ENCODE measurements at places on chromosomes 4 and X.
A peak's percentile ranks its signal among the peaks of the same experiment; 100 is the strongest.

GRCh38 chr4:83074086-83074704, 39.2 kb downstream of the COPS4 start:
- DNase-seq, result peak; percentile 36

- peak; percentile 39 for DNase-seq
Measured at GRCh38 chr4:128810331-128810870, 901 bp downstream of the JADE1 start.

- no peak for DNase-seq
Measured at GRCh38 chrX:22534643-22535042, 261.9 kb downstream of the CBLL2 start.

GRCh38 chr4:41458689-41459088, 79.3 kb upstream of the LIMCH1 start:
- DNase-seq, result no peak

- peak; percentile 9 for DNase-seq
Measured at GRCh38 chr4:82223715-82224114, 150.1 kb downstream of the HNRNPD start.

DNA sequence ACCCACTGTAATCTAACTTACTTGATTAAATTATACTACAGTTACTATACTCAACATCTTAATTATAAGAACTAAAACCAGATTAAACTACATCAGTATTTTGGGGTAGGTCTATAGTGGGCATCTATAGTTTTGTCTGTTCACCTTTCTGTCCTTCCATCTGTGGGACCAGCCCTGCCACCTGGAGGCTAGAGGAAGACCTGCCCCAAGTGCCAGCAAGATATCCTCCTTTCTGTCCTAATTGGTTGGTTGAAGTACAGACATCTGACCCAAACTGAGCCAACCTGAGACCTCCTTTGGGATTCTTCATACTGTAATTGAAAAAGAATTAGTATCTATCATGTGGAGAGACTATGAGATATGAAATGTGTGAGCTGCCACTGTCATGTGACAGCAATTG, 172.2 kb upstream of the TLL1 start:
- DNase-seq, result no peak

DNA sequence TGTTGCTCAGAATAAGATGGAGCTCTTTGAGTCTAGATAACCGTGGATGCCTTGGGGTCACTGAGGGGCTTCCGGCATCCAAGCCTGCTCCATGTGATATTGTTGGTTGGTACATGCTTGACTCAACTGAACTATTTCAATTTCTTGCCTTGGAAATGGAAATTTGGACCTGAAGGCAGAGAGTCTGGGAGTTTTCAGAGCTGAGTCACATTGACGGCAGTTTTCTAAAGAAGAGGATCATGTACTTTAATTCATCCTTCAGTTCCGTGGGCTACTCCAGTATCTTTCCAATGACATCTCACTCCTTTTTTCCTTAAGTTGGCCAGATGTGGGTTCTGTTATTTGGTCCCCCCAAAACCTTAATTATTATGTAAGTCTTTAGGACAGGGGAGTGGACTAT, 100.5 kb downstream of the MFAP3L start:
- DNase-seq, result no peak
